G401 (cell line): ENCODE measurements at places on chromosomes 16 and 17.

DNA sequence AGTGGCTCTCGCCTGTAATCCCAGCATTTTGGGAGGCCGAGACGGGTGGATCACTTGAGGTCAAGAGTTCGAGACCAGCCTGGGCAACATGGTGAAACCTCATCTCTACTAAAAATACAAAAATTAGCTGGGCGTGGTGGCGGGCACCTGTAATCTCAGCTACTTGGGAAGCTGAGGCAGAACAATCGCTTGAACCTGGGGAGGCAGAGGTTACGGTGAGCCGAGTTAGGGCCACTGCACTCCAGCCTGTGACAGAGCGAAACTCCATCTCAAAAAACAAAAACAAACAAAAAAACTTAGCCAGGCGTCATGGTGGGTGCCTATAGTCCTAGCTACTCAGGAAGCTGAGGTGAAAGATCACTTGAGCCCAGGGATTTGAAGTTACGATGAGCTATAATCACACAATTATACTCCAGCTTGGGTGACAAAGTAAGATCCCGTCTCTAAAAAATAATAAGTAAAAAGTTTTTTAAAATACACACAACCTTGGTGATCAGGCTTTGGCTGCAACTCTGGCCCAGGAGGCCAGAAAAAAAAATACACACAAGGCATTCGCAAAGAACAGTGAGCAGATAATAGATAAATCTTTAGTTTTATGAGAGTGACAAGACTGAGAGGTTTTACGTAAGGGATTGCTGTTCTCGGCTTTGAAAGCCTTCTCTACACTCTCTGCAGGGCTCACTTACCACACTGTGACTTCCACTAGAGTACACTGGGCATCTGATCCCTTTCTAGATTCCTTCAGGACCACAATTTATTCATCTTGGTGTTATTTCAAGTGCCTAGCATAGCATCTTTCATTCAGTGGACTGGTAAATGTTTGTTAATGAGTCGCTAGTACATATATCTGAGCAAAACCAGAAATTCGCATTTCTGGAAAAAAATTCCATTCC, 5.9 kb downstream of the GSPT1 start:
- no peak for DNase-seq

DNA sequence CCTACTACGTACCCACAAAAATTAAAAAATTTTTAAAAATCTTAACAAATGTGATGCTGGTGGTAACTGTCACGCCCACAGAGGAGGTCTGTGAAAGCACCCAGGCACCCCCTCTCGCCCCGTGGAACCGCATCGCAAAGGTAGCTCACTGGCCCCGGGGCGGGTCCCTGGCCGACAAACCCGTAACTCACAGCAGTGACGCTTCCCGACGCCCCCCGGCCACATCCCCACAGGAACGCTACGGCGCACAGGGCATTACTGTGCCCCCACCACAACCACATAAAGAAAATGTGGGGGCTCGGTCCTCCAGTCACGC, 366 bp downstream of the ANKS3 start:
- DNase-seq: peak; percentile 7

DNA sequence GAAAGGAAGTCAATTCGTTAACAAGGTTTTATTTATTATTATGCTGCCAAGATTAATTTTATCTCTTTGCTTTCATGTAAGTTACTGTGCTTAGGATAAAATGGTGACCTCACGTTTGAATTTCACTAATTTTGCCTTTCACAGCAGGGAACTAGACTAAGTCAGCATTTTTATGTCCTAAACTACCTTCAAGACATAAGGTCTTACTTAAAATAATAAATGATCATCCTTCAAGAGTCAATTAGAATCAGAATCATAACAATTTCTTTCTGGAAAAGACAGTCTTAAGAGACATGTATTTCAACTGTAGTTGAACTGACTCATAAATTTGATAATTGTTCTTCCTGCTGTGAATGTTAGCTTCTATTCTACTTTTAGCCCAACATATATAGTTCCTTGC, 893.8 kb downstream of the KCNJ2 start:
- no peak for DNase-seq

DNA sequence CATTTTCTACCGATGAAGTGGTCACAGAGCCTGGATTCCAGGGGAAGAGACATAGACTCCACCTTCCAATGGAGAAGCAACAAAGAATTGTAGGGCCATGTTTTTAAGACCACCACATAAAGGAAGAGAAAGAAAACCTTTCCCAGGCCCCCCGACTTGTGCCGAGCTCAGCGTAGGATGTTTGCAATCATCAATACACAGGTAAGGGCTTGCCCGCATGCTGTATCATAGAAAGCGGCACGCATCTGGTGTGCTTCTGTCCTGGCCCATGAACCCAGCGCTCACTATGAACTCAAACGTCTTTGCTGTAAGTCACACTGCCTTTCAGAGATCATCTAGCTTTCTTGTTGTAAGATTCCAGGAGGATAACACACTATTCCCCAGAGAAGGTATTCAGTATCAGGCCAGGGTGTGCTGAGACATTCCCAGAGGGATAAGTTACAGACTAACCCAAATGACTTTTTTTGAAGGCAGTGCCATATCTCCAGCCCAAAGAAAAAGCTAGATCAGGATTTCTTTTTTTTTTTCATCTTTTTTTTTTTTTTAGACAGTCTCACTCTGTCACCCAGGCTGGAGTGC, 79.5 kb upstream of the RPL38 start:
- no peak for DNase-seq

DNA sequence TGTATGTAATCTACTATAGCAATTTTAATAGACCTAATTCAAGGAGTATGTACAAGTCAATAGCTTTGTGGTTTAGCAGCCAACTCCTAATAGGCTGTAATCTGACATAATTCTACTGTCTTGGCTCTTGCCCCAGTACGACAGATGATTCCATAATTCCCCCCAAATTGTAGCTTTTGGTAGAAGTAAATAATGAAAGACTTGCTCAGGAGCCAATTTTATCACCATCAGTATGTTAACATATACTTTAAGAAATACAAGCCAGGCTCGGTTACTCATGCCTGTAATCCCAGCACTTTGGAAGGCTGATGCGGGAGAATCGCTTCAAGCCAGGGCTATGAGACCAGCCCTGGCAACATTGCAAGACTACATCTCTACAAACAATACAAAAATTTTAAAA, 53.9 kb downstream of the AP2B1 start:
- DNase-seq: no peak

DNA sequence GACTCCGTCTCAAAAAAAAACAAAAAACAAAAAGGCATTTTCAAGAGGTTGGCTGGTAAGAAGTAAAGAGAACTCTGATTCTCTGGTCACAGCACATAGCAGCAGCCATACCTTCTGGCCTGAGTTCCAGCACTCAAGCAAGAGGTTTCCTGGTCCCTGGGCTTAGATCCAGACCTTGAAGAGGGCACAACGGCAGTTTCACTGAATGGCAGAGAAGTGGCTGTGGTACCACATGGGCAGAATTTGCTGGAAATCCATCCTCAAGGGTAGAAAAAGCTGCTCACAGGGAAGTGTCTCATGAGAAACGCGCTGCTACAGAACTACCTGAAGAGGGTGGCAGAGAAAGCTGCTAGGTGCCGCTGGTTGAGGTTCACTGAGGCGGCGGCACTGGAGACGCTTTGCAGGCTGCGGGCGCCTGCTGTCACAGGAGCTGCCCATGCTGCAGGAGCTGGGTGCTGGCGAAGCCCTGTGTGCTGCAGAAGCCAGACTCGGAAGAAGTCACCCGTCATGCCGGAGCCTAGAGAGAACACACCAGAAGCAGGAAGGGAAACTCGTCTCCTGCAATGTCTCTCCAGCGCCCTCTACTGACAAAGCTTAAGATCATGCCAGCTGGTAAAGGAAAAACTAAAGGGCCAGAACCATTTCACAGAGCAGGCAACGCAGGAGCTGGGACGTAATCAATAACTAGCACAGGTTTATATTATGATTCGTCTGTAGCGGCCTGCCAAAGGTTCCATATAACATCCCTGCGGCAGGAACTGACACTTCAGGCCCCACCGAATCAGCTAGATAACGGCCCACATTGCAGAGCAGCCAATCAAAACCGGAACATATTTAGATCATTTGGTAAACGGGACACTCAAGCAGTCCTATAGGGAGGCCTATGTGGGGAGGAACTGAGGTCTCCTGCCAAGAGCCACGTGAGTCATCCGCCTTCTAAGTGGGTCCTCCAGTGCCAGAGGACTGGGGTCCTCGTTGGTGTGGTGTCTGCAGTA, 5.4 kb upstream of the ZNF213 start:
- peak; percentile 95 for DNase-seq

GRCh38 chr17:40283662-40284061, 4.0 kb upstream of the CDC6 start:
- DNase-seq: no peak

DNA sequence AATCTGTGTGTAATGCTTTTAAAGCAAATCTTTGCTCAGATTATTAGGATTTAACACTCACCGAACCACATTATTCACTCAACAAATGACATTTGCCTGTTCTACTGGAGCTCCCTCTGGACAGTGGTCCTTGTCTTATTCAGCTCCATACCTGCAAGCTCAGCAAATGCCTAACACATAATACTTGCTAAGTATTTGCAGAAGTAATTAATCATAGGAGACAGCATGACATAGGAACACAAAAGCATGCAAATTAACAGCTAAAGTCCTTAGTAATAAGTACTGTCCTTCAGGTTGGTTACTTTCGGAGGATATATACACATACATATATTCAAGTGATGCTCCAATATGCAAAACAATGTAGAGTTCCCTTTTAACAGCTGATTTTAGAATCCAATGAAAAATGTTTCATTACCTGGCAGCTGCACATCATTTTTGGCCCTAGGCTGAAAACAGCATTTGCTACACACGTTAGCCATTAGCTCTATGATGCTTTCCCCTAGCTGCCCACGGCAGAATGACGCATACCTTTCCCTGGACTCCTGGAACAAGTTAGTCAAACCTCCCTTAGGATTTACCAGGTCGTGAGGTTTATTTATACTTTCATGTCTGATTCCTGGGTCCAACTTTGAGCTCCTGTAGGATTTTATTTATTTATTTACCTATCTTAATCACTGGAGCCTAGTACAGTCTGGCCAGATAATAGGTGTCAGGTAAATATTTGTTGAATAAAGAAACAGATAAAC, 8.6 kb downstream of the BRD7 start:
- DNase-seq: peak; percentile 41

DNA sequence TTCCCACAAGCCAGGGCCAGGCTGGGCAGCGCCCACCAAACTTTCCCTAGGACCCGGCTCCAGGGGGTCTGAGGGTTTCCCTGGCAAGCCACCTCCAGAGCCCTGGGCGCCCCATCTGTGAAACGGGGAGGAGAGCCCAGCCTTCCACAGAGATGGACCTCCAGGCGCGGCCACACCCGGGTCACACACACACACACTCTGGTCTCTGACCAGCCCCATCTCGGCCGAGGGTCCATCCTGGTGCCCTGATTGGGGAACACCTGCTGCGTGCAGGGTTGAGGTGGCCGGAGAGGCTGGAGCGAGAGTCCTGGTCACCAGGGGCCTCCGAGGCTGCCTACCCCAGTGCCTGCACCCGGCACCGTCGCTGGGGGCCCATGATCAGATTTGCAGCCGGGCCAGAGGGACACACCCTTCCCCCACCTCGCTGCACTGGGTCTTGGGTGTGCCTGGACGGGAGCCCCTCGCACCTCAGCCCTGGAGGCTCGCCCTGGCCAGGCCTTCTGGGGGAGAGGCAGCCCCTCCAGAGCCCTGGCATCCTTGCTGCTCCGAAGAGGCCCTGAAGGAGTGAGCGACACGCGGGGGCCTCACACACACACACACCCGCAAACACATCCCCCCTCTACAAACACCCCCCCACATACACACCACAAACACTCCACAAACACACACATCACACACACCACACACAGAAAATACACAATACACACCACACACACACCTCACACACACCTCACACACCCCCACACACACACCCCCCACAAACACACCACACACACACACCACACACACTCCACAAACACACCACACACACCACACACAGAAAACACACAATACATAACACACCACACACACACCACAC, 29.7 kb downstream of the SLC25A10 start:
- DNase-seq: no peak

GRCh38 chr16:29950806-29951461, 10.9 kb upstream of the TMEM219 start:
- DNase-seq: no peak

- no peak for DNase-seq
These were observed 167.2 kb downstream of the PARN start for GRCh38 chr16:14462811-14463210.

- no peak for DNase-seq
These were observed 647.9 kb downstream of the MAF start for GRCh38 chr16:78952630-78953029.

DNA sequence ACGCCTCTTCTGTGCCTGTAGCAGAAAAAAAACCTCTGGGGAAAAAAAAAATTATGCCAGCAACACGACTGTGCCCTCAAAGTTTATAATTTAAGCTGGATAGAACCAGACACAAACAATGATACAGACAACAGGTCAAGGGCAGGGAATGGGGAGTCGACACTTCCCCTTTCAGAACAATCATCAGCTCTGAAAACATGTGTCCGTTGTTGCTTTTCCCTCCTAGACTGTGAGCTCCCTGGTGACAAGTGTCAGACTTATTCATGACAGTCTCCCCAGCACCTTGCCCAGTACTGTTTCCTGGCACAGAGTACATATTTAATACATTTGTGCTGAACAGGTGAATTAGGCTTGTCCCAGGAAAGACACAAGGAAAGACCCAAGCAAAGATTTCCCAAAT, 178.3 kb downstream of the SOX9 start:
- DNase-seq: no peak

- no peak for DNase-seq
These were observed 59.4 kb downstream of the CMC2 start for GRCh38 chr16:80947239-80947638.

- DNase-seq: peak; percentile 40
These were observed 64.9 kb downstream of the CDYL2 start for GRCh38 chr16:80739523-80739922.

GRCh38 chr16:71480956-71481355, 8.2 kb downstream of the ZNF19 start:
- no peak for DNase-seq

GRCh38 chr17:14061666-14062560, 7.4 kb upstream of the COX10 start:
- DNase-seq: no peak

DNA sequence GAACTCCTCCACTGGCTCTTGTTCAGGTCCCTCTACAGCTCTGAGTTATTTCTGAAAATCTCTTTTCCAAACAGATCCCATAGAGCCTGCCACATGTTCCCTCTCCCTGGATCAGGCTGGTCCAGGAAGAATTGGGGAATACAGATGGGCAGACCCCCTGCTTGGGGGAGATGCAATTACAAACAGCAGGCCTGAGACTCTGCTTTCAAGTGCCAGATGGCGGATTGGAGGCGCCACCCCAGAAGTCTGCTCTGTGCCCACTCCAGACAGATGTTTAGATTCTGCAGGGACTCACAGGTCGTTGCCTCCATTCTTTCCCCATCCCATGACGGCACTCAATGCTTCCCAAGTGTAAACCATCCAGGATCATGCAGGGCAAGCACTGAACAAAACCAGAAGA, 316.6 kb downstream of the SLC39A11 start:
- DNase-seq: no peak

GRCh38 chr17:72724267-72724666, 368.2 kb downstream of the SLC39A11 start:
- no peak for DNase-seq
